ENCODE measurements at places on chromosomes 2 and 18. TPM values are rescaled to one million over a fixed set of nuclear protein-coding genes. Genes with fewer than 3 reads are reported as not detected.

DNA sequence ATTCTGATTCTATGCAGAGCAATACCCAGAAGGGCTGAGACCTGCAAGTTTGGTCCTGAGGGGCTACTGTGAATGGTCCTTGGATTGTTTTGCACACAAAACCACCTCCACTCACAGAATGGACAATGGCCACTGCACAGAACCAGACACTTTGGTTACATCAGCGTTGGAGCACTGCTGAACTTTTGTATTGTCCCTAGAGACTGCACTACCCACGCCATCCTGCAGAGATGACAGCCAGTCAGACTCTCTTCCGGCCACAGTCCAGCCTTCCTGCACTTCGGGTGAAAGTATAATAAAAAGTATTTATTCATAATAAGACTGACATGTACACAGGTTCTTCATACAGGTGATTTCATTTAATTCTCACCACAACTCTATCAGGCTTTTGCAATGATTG is 35.7 kb downstream of the CELF4 start:
- H3K4me1 ChIP-seq, result no peaks in the 10 kb centered on the region
- no peaks in the 10 kb centered on the region for H3K36me3 ChIP-seq
- no peak for DNase-seq
- peaks cover 5% of the 10 kb centered on the region for H3K27me3 ChIP-seq

GRCh38 chr2:232438951-232439757 is 16.8 kb upstream of the ALPI start:
- DNase-seq, result peak; percentile 72
- peaks cover 21% of the 10 kb centered on the region for H3K27me3 ChIP-seq
- H3K36me3 ChIP-seq, result no peaks in the 10 kb centered on the region
- H3K4me3 ChIP-seq, result no peak overlapping the region
- H3K27ac ChIP-seq, result no peak overlapping the region

- H3K4me3 ChIP-seq, result no peak overlapping the region
- no peaks in the 10 kb centered on the region for H3K36me3 ChIP-seq
- no peak for DNase-seq
- peak overlapping the region; percentile 94 for H3K27ac ChIP-seq
- H3K27me3 ChIP-seq, result no peaks in the 10 kb centered on the region
These were observed 4.5 kb downstream of the PSTPIP2 start for GRCh38 chr18:46067438-46068007.

DNA sequence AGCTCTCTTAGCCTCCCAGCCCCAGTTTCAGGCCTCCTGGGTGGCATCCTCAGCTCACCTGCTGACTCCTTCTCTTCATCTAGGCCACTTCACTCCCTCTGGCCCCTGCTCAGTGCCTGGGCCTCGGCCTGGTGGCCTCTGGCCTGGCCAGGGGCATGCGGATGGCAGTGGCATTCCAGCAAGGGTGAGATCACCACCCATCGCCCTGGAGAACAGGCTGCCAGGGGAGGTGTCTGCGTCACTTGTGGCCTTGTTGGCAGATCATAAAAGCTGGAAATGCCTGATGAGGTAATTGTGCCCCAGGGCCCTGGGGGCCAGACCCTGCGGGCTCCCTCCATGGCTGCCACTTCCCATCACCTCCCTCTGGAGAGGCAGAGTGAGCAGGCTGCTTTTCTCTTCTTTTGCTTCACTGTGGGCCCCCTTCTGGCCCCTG is 72.5 kb upstream of the SMAD2 start:
- H3K27me3 ChIP-seq, result peaks cover 8% of the 10 kb centered on the region
- H3K4me3 ChIP-seq, result no peak overlapping the region
- H3K27ac ChIP-seq, result peak overlapping the region; percentile 50
- DNase-seq, result peak; percentile 87
- H3K4me1 ChIP-seq, result no peaks in the 10 kb centered on the region

GRCh38 chr18:8286303-8286702 is 322.9 kb upstream of the RAB12 start:
- no peak overlapping the region for H3K4me3 ChIP-seq
- H3K27ac ChIP-seq, result no peak overlapping the region
- H3K4me1 ChIP-seq, result peaks cover 11% of the 10 kb centered on the region
- no peaks in the 10 kb centered on the region for H3K36me3 ChIP-seq

GRCh38 chr18:34893239-34893638 is 148.0 kb upstream of the MAPRE2 start:
- no peaks in the 10 kb centered on the region for H3K36me3 ChIP-seq
- H3K27me3 ChIP-seq, result no peaks in the 10 kb centered on the region
- no peak for DNase-seq
- H3K4me1 ChIP-seq, result no peaks in the 10 kb centered on the region

DNA sequence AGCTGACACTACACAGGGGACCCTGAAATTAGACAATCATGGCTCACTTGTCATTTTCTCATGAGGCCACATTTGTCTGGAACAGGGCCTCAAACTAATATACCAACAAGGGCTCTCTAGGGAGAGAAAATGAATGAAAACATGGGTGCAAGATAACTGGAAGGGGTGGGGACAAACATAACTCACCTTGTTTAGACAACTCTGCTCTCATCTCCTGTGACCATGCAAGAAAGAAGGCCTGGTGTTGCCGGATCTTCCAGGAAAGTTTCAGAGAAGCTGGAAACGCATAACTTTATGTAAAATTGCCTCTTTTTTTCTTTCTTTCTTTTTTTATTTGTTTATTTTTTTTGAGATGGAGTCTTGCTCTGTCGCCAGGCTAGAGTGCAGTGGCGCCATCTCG is 80.4 kb upstream of the SPRED2 start:
- DNase-seq, result no peak
- H3K27ac ChIP-seq, result no peak overlapping the region
- no peaks in the 10 kb centered on the region for H3K27me3 ChIP-seq
- H3K4me3 ChIP-seq, result no peak overlapping the region

Gene TGFA
- polyA plus RNA-seq, result 2.0 TPM

Gene INHA
- 0.08 TPM for polyA plus RNA-seq
